RCC 7860 (cell line): ENCODE measurements at places on chromosomes 5 and 9.

GRCh38 chr5:68303038-68303738 lies 87.6 kb downstream of the PIK3R1 start:
- DNase-seq, result peak; percentile 15

GRCh38 chr5:132427281-132428146 lies 58.0 kb downstream of the SLC22A5 start:
- peak; percentile 37 for DNase-seq

GRCh38 chr9:33272061-33272460 lies 7.2 kb downstream of the CHMP5 start:
- DNase-seq, result peak; percentile 67

DNA sequence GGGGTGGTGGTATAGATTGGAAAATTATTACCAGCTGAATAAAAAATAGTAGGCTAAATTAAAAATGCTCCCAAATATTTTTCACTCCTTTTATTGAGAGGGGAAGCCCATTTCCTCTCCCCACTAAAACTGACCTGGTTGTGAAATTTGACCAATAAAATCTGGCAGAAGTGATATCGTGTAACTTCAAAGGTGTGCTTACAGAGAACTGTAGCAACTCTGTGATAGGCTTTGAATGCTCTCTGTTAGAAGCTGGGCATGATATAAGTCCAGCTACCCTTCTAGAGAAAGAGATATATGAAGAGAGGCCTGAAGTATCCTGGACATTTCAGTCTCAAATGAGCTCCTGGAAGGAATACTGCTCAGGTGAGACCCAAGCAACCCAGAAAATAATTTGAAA lies 10.2 kb upstream of the RFK start:
- no peak for DNase-seq

DNA sequence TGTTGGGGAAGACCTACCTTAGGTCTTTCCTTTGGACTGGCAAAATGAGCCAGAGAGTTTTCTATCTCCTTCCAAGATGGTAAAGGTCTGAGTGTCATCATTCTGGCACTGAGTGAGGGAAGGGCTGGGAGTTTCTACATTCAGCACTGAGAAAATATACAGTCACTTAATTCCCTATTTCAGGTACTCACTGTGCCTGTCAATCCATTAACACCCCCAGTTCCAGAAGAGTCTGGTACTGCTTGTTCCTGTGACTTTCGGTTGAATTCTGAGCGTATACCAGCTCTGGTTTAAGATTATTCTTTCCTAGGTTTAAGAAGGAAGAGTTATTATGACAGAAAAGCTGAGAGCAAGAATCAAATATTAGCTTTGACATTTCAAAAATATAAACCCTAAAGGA lies 68.4 kb downstream of the MTX3 start:
- no peak for DNase-seq

DNA sequence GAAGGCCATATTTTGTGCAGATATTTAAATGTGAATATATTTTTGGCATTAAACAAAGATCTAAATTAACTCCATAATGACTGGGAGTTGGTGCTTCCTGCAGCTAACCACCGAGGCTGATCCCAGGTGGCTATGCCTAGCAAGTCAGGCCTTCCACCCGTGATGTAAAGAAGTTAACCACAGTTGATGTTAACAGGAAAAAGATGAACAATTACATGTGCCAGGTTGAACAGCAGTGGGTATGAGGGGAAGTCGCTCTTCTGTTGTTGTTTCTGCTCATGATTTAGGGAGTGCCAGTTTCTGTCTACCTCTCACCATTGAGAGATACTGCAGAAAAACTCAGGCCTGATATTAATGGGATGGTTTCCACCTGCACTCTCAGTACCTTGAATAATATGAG lies 334.3 kb downstream of the EBF1 start:
- DNase-seq, result no peak

- DNase-seq, result no peak
Observed at GRCh38 chr5:176178789-176179188, 59.4 kb upstream of the SIMC1 start.

GRCh38 chr5:140677947-140678346 lies 4.6 kb upstream of the DND1 start:
- DNase-seq, result no peak
